Naive thymus-derived CD8-positive, alpha-beta T cell (primary cell): ENCODE measurements at places on chromosomes 4 and X. TPM values are rescaled to one million over a fixed set of nuclear protein-coding genes. Genes with fewer than 3 reads are reported as not detected.

DNA sequence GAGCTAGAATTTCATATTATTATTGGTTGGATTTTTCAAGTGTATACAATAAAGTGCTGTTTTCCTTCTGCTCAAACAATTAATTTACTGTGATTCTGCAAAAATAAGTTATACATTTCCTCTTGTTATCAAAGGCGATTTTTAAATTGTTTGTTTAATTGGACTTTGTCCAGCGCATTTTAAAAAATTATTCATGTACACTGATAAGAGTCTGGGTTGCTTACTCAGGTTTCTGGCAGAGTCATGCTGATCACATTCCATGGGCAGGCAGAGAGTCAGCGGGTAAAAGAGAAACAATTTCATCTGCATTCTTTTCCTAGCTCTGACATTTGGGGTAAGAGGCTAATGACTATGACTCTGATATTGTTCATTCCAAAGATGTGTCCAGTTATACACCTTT is 8.9 kb downstream of the FAT4 start:
- DNase-seq, result no peak

DNA sequence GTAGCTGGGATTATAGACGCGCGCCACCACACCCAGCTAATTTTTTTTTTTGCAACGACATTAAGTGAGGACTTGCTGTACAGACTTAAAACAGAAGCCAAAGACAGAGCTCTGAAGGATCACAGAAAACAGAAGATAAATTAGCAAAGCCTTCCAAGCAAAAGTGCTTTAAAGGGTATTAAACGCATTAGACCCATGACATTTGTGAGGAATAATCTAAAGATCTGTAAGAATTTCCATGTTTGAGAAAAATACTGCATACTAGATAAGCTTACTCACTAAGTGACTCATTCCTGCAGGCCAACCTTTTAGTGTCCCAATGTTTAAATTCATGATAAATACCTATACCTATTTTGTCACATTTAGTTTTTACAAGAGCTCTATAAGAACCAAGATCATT is 27.4 kb downstream of the SMARCA1 start:
- no peak for DNase-seq

DNA sequence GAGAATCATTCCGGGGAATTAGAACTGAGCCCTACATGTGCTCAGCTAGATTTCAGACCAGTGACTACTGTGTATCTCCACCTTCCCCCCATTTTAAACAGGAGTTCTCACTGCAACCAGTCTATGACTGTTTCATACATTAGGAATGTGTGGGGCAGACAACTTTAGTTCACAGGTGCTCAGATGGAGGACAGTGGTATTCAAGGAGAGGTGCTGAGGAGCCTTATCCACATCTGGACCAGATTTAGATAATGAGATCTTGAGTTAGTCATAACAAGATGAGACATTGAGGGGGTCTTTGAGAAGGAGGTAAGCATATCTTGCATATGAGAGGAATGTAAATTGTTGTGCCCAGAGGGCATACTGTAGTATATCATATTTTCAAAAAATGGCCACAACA is 32.8 kb upstream of the RELL1 start:
- no peak for DNase-seq

DNA sequence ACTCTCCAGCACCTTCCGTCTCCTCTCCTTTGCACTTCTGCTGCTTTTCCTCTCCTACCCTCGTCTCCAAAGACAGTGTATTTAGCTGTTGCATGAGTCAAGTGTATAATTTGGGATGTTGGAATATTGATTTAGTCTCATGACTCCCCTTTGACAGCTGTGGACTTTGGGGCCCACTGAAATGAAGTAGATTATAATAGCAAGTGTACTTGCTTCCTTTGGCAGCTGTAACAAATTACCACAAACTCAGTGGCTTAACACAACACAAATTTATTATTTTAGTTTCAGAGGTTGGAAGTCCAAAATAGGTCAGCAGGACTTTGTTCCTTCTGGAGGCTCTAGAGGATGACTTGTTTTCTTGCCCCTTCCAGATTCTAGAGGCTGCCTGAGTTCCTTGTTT is 29.5 kb upstream of the MSL3 start:
- DNase-seq, result no peak

DNA sequence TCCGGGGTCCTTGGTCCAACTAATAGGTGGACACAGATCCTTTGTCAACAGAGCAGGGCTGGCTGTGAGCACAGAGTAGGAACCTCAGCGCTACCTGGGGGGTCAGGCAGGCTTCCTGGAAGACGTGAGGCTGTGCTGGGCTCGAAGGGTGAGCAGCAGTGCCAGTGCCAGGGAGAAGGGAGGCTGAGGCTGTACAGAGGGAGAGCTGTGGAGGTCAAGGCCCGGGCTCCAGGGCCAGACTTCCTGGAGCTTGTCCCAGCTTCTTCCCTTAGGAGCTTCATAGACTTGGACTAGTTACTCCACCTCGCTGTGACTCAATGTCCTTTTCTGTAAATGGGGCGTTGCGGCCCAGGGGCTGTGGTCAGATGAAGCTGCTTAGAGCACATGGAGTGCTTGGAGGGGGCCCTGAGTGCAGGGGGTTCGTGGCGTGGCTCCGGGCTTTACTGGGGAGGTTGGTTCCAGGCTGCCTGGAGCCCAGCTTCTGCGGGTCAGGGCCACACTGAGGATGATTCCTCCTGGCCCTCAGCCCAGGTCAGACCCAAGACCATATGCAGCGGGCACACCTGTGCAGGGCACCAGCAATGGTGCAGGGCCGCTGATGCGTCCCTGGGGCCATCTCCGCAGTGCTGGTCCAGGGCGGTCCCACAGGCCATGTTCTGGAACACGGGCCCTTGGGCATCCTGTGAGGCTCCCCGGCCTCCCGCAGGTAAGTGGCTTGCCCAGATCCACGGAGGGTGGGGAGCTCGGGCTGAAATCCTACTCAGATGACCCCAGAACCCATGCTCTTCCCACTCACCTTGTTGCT is 98.1 kb downstream of the DCTD start:
- no peak for DNase-seq

- no peak for DNase-seq
Measured at GRCh38 chr4:186943411-186943810, 219.8 kb upstream of the FAT1 start.

DNA sequence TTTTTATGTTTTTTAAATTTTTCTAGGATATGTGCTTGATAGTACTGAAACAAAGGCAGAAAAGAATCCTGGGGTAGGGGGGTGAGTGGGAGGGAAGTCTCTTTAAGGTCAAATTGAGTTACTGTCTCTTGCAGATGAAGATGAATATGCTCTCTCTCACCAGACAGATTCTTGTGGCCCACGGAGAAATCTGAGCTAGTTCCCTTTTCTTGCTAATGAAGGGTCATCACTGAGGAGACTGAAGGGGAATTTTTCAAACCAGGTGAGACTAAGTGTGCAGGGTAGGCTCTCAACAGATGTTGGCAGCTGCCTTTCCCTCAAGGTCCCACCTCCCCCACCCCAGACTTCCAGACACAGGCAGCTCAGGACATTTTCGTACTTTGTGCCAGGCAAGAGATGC is 21.5 kb downstream of the FAM9C start:
- no peak for DNase-seq

Gene VCX
- not detected for total RNA-seq
